ENCODE measurements at places on chromosomes 11 and 22.
A peak's percentile ranks its signal among the peaks of the same experiment; 100 is the strongest.

DNA sequence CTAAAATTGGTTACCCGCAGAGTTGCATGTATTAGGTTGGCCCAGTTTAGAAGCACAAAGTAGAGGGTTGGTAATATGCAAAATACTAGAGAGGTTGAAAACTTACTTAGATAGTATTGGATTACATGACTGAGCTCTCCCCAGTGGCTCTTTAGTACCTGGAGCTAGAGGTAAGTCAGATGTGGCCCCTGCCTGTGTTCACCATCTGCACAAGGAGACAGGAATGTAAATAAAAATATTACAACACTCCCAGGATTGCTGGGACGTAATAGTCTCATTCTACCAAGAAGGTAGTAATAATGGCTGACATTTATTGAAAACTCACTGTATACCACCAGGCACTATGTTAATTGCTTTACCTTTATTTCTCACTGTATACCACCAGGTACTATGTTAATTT, 129.6 kb downstream of the SLC17A6 start:
- no peak for DNase-seq

DNA sequence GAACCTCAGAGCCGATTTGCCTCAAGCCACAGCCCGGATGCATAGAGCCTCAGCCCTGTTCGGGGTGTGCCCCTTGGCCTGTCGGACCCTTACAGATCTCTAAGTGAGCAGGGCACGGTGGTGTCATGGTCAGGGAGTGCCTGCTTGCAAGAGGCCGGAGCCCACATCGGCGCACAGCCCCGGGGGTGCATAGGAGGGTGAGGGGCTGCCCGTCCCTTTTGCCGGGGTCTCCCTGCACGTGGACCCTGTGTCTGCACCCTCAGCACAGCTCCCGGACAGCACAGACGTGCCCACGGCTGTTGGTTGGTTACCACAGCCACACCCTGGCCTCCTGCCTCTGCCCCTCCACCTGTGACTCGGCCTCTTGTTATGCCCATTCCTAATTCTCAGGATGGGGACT, 6.5 kb downstream of the RAB36 start:
- no peak for DNase-seq

DNA sequence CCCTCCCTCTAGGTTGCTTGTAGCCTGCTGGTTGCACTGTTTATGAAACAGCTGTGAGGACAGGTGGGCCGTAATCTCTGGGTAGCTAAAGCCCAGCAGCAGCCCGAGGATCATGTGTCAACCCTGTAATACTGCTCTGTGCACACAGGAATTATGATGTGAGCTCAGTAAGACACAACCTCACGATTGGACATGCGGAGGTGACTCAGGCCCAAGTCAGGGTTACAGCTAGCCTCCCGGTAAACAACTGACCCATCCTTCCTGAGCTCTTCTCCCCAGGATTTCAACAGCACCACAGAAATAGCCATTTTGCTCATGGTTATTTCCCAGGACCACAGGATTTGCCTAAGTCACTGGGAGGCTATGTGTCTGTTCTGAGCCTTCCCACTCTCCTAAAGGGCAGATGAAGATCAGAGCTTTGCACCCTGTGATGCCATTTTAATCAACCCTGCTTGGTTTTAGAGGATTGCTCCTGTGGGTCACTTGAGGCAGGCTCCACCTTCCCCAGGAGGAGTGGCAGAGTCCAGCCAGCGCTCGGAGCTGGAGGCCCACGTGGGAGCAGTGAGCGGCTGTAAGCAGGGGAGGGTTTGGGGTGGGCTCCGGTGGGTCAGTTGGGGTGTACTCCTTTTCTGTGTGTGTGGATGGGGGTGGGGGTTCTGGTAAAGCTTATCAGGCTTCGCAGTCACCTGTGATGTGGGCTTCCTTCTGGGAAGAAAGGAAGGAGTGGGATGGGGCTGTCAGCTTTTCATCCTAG, at the start of gene AMPD3:
Gene AMPD3 (plus strand): TSS at position 387 of the 754 bp plus-strand sequence. CDS start 6,256 bp downstream, outside the sequence.
- DNase-seq = peak; percentile 65

DNA sequence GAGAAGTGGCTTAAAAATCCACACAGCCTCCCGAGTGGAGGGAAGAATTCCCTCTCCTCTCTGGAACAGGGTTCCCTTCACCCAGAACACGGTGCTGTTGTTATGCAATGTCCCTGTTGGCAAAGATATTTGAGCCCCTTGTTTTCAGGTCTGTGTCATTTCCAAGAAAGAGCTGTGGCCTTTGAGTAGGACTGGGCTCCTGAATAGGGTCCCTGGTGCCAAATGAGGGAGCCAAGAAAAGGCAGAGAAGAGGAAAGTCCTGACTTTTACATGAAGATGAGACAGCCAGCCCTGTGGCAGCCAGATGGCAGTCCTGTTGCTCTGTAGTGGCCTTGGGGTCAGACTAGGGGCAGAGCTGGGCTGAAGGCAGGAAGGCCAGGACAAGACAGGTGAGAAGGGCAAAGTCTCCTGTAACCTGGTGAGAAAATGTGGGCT, 51.2 kb upstream of the ELF5 start:
- DNase-seq = no peak

GRCh38 chr11:131240421-131240820, 130.0 kb upstream of the NTM start:
- DNase-seq = no peak

- no peak for DNase-seq
Measured at GRCh38 chr11:12165237-12165875, 55.0 kb downstream of the MICAL2 start.

DNA sequence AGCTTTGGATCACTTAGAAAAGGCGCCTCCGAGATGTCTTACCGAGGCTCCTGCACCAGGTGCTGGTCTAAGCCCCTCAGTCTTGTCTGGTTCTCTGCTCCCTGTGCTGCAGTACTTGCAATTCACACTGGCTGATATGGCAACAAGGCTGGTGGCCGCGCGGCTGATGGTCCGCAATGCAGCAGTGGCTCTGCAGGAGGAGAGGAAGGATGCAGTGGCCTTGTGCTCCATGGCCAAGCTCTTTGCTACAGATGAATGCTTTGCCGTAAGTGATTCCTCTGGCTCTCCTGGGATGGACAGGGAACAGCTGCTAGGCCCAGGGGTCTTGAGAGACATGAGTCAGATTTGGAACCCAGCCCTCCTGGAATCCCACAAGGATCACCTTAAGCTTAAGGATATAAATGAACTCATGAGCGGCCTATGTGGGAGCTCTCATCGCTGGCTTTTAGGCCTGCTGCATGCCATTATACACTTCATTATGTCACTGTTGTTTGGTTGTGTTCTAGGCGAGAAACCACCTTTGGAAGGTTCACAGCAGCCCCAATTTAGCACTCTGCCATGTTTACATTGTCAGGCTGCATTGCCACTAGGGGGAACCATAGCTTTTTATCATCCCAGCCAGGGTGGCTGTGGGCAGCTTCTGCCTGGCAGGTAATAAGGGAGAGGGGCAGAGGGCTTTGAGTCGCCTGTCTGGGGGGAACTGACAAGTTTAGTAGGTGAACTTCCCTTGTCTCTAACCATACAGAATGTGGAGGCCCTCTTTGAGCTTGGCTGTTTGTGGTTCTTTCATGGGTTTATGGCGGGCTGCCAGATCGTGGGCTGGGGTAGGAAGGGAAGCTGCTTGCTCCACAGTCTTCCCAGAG, 8.5 kb downstream of the ACAD8 start:
- DNase-seq = peak; percentile 55

GRCh38 chr11:34232807-34233206, 125.0 kb downstream of the ABTB2 start:
- no peak for DNase-seq

- DNase-seq = no peak
Measured at GRCh38 chr22:44304354-44304753, 8.4 kb downstream of the SHISAL1 start.

DNA sequence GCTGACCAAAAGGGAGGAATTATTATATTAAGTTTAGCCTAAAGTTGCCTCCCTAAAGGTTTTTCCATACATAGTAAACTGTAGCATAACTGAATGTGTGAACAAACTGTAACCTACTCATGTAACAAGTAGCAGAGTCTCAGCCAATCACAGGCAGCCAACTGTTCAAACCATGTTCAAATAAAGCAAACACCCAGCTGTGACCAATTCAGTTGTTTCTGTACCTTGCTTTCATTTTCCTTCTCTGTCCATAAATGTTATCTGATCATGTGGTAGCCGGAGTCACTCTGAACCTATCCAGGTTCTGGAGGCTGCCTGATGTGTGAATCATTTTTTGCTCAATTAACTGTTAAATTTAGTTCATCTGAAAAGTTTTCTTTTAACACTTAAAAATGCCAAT, 373.5 kb downstream of the GUCY1A2 start:
- no peak for DNase-seq

- DNase-seq = no peak
Measured at GRCh38 chr11:32939866-32940265, 47.3 kb downstream of the QSER1 start.
